Myocyte (in vitro differentiated cells): ENCODE measurements at places on chromosomes 13 and 19.

- DNase-seq = peak; percentile 19
Observed at GRCh38 chr19:17075864-17076542, 426 bp downstream of the MYO9B start.

GRCh38 chr13:37446503-37446902 is 152.1 kb downstream of the POSTN start:
- peak; percentile 66 for DNase-seq

DNA sequence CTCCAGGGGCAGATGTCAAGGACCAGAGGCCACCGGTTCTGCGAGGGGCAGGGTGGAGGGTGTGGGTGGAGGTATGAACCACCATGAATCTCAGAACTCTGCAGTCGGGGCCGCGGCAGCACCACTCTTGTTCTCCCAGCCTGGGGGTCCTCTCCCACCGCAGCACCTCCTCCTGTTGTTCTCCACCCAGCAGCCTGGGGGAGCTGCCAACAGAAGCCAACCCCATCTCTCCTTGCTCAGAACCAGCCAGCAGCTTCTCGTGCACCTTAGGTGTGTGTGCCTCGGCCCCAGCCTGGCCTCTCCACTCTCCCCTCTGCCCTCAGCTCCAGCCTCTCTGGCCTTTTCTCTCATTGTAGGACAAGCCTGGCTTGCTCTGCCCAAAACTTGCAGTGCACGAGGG is 31.9 kb upstream of the CCNE1 start:
- DNase-seq = no peak

DNA sequence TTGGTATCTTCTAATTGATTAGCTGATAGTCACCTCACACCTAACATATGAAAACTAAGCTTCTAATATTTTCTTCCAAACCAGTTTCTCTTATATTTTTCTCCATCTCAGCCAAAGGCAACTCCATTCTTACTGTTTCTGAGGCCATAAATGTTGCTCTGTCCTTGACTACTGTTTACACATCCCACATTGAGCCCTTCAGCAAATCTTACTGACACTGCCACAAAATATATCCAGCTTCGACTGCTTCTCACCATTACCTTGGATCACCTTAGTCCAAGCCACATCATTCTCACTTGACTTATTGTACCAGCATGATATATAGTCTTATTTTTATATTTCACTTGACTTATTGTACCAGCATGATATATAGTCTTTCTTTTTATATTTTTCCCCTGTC is 121.6 kb downstream of the MAB21L1 start:
- DNase-seq = no peak

DNA sequence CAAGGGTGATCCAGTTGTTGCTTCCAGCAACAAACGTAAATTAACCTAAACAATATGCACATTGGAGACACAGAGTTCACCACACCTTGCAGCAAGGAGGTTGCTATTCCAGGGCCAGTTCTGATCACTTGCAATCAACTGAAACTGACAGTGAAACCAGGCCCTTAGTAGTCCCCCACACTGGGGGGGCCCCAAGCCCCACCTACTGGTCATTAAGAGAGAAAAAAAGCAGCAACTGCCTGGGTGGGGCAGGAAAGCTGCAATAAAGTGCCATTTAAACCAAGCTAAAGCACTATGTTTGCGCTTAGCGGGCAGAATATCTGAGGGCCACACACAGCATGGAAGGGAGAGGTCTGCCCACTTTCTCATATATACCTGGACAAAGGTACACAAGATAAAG is 51.5 kb downstream of the ATP7B start:
- DNase-seq = no peak

DNA sequence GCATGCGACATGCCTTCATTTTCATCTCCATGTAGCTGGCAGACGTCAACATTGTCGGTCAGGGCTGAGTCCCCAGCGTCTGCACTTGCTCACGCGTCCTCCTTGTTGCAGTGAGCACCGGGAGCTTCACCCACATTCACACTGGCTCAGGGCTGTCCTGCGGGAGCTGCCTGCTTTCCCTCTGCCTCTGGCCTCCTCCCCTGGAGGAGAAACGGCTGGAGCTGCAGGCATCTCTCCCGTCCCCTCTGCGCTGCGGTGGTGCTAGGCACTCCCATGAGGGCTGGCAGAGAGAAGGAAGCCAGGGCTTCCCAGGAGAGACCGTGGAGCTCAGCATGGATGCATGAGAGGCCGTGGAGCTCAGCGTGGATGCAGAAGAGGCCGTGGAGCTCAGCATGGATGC is 18.4 kb upstream of the TMEM255B start:
- DNase-seq = no peak
